Peyer's patch (tissue), 4 donors: ENCODE measurements at places on chromosomes 11 and 22.

DNA sequence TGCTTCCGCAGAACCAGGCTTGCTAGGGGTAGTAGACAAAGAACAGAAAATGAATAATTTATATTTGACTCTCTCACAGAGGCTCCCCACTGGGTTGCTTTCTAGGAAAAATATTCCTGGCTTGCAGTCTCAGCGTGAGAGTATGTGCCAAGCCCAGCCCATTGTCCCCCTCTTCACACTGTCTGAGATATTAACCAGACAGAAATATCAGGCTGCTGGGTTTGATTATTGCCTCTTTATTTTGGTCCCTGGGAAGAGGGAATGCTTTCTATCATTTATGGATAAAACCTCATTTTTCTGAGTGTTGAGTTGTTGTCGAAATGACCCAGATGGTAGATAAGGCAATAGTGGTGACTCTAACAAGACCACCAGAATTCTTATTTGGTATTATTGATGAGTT lies 367.9 kb downstream of the METTL15 start:
- H3K4me3 ChIP-seq, result no peak overlapping the region
- H3K36me3 ChIP-seq, result no peaks in the 10 kb centered on the region
- H3K27me3 ChIP-seq, result no peaks in the 10 kb centered on the region
- H3K4me1 ChIP-seq, result no peaks in the 10 kb centered on the region

GRCh38 chr11:62324731-62325556 lies 12.3 kb upstream of the ASRGL1 start:
- H3K27me3 ChIP-seq, result no peaks in the 10 kb centered on the region
- peak; percentile 55 for DNase-seq
- no peaks in the 10 kb centered on the region for H3K36me3 ChIP-seq
- no peak overlapping the region for H3K27ac ChIP-seq
- H3K4me1 ChIP-seq, result no peaks in the 10 kb centered on the region

DNA sequence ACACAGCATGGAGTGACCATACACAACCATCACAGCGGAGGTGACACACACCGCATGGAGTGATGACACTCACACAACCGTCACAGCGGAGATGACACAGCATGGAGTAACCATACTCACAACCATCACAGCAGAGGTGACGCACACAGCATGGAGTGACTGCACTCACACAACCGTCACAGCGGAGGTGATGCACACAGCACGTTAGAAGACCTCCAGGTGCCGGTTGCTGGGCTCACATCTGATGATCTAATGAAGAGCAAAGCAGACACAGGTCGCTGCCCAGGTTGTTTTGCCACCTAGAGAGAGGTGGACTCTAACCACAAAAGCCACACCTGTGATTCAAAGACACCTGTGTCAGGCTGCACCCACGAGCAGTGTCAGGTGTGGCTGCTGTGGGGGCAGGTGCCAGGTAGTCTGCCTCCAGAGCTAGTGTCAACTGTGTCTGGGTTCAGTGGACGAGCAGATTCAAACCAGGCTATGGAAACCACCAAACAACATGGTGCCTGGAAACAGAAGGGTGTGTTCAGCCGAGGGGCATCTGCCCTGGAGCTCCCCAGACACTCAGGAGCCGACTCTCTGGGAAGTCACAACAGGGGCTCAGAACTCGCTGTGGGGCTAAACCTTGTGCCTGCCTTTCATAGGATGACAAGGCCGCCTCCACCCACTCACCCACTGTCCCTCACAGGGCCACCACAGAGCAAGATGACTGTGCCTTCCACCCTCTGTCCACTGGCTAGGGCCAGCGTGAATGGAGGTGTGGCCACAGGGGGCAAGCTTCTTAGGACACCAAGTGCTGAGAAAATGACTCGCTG lies 608.2 kb downstream of the TBC1D22A start:
- H3K4me1 ChIP-seq, result no peaks in the 10 kb centered on the region
- H3K27me3 ChIP-seq, result no peaks in the 10 kb centered on the region
- H3K27ac ChIP-seq, result no peak overlapping the region
- no peak overlapping the region for H3K4me3 ChIP-seq

DNA sequence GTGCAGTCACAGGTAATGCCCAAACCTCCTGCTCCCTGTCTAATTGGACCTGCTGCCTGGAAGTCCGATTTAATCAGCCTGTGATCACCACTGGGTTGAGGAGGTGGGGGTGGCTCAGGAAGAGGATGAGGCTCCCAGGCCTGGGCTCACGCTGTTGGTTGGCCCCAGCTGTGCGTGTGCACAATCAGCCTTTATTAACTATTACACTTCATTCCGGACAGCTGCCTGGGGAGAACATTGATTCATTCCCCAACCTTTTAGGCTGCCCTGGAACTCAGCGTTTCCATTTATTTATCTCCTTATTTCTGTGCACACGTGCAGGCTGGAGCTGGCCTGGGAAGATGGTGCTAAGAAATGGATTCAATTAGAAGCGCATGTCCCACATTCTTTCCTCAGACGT lies 123.4 kb downstream of the DSCAML1 start:
- no peaks in the 10 kb centered on the region for H3K27me3 ChIP-seq
- H3K27ac ChIP-seq, result no peak overlapping the region
- no peaks in the 10 kb centered on the region for H3K36me3 ChIP-seq
- no peak for DNase-seq

GRCh38 chr22:43301866-43302265 lies 41.3 kb downstream of the SCUBE1 start:
- no peak overlapping the region for H3K4me3 ChIP-seq
- no peaks in the 10 kb centered on the region for H3K36me3 ChIP-seq
- no peak for DNase-seq
- no peaks in the 10 kb centered on the region for H3K27me3 ChIP-seq
- H3K27ac ChIP-seq, result no peak overlapping the region

DNA sequence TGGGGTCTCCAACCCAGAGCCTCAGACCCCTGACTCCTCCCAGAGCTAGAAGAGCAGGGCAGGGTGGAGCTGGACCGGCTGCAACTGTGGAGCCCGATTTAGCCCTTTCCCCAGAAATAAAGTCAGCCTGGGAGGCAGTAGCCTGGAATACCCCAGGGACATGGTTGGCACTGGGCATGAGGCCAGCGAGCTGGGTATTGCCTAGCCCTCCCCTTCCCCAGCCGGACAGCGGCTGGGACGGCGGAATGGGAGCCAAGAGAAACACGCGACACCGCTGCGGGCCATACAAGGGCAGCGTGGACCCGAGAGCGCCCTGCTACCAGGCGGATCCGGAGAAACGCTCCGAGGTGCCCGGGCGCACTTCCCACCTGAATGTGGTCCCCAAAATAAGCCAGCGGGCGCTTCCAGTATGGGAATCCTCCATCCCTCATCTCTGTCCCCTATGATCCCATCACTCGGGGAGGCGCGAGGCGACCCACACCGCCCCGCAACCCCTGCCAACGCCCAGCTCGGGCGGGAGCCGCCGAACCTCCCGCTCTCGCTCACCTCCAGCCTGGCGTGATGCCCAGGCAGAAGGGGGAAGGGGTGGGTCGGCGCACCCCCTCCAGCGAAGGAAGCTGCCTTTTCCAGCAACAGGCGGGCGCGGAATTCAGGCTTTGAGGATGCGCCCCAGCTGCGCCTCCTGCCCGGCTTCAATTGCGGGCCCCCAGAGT lies 758 bp downstream of the MCAM start:
- no peak for DNase-seq
- H3K36me3 ChIP-seq, result no peaks in the 10 kb centered on the region
- peak overlapping the region; percentile 23 for H3K4me3 ChIP-seq

- H3K4me3 ChIP-seq, result no peak overlapping the region
- H3K36me3 ChIP-seq, result no peaks in the 10 kb centered on the region
- peak overlapping the region; percentile 57 for H3K27ac ChIP-seq
- no peaks in the 10 kb centered on the region for H3K27me3 ChIP-seq
Observed at GRCh38 chr11:12824281-12825041, 150.2 kb downstream of the TEAD1 start.

DNA sequence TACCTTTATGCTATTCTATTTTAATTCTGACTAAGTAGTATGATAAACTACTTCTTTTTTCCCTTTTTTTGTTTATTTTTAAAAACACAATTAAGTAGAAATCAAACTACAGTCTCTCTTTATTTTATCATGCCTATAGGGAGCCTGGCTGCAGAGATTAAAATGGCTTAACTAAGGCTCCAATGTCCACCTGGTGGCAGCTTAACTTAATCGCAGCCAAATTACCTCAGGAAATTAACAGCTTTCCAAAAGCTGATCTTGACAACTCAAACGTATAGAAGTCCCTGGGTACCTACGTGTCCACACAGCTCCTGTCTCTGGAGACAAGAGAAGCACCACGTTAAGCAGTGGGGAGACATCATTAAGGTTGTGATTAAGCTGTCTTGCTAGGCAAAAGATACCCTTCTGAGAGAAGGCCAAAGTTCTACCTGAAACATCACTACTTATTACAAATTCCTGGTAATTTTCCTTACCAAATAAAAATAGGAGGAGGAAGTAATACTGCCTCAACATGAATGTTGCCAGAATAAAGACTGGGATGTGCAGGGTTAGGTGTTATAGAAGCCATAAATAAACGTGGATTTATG lies 63.2 kb upstream of the SNX19 start:
- H3K4me1 ChIP-seq, result no peaks in the 10 kb centered on the region
- DNase-seq, result no peak
- H3K36me3 ChIP-seq, result no peaks in the 10 kb centered on the region
- H3K27me3 ChIP-seq, result no peaks in the 10 kb centered on the region

- no peaks in the 10 kb centered on the region for H3K36me3 ChIP-seq
- peak; percentile 68 for DNase-seq
- H3K4me1 ChIP-seq, result peaks cover 6% of the 10 kb centered on the region
- peak overlapping the region; percentile 88 for H3K27ac ChIP-seq
- no peaks in the 10 kb centered on the region for H3K27me3 ChIP-seq
- no peak overlapping the region for H3K4me3 ChIP-seq
Observed at GRCh38 chr11:57781529-57781943, 19.9 kb downstream of the CTNND1 start.
